Left lung (tissue), 14 donors: ENCODE measurements at places on chromosomes 2 and 18. TPM values are rescaled to one million over a fixed set of nuclear protein-coding genes. Genes with fewer than 3 reads are reported as not detected.
A peak's percentile ranks its signal among the peaks of the same experiment; 100 is the strongest.

DNA sequence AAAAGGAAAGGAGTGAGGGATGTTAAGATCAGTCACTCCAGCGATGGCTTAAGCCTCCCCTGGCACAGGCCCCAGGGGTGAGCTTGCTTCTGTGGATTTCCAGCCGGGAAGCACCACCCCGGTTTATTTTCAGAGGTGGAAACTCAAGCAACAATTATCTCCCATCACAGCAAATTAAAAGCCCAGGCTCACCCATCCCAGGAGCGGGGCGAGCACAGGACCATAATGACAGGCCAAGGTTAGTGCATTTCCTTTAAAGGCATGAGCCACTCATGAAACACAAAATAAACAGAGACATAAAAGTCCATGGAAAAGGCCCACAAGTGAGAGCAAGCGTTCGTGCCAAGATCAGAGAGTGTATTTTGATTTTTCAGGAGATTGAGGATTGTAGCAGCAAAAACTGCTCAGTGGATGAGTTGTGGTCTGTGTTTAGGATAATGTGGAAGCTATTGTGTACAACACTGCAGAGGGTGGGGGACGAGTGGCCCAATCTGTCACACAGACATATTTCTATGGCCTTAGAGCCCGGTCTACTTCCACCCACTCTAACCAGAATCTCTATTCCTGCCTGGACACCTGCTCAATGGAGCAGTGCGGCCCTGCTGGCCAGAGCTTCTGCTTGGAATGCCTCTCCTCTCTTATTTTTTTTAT, 111.4 kb upstream of the CDC42EP3 start:
- no peaks in the 10 kb centered on the region for H3K36me3 ChIP-seq
- H3K27ac ChIP-seq: no peak overlapping the region
- no peak for DNase-seq
- H3K27me3 ChIP-seq: no peaks in the 10 kb centered on the region
- H3K4me3 ChIP-seq: no peak overlapping the region
- H3K4me1 ChIP-seq: no peaks in the 10 kb centered on the region

The COL5A2 gene
- 194 TPM for polyA plus RNA-seq

DNA sequence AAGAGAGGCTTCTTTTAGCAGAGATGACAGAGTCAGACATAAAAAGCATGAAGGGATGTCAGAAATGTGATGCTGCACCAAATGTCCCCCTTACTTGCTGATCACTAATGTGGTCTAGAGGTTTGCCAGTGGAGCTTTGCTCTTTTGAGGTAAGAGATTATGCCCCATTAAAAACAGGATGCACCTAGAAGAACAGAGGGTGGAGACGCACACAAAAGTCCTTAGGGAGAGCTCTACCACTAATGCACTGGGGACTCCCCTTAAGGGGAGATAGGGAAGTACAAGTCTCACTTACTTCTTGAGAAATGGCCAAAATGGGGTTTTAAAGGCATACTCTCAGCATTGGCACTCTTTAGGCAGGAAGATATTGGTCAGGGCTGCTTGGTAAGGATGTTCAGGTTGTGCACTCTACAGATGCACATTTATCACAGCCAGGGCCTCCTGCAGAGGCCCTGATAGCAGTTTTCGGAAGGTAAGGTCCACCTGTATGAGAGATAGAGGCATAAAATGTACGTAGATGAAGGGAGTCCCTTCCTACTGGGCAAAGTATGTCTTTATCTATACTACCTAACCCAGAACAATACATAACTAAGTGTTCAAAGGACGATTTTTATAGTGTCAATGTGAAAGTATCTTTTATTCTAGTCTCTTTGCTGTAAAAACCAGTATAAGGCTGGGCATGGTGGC, 17.0 kb upstream of the SCYGR1 start:
- H3K4me3 ChIP-seq: no peak overlapping the region
- peak overlapping the region; percentile 45 for H3K27ac ChIP-seq
- H3K27me3 ChIP-seq: no peaks in the 10 kb centered on the region
- DNase-seq: no peak
- peaks cover 4% of the 10 kb centered on the region for H3K4me1 ChIP-seq

- H3K36me3 ChIP-seq: no peaks in the 10 kb centered on the region
- DNase-seq: no peak
- no peaks in the 10 kb centered on the region for H3K27me3 ChIP-seq
- no peaks in the 10 kb centered on the region for H3K4me1 ChIP-seq
Observed at GRCh38 chr2:199842631-199843395, 8.2 kb downstream of the FTCDNL1 start.

GRCh38 chr2:104425850-104426595, 427.9 kb upstream of the POU3F3 start:
- H3K27ac ChIP-seq: no peak overlapping the region
- no peak for DNase-seq
- H3K4me1 ChIP-seq: no peaks in the 10 kb centered on the region
- peaks cover 8% of the 10 kb centered on the region for H3K27me3 ChIP-seq
- H3K4me3 ChIP-seq: no peak overlapping the region
- no peaks in the 10 kb centered on the region for H3K36me3 ChIP-seq

DNA sequence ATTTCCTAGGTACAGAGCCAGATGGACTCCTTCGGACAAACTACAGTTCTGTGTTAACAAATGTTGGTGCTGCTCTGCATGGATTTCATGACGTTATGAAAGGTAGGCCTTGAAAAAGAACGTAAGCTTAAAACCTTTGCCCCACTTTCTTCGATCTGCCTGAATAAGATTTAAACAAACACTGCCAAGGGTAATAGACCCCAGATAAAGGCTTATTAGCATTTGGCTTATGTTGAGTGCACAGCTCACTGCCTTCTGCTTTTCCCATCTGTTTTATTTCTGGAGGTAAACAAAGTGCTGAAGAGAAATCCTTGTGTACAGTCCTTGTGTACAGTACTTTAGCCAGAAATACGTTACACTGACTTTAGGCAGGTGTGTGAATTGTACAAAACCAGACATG, 50.0 kb upstream of the STON1 start:
- no peak overlapping the region for H3K4me3 ChIP-seq
- no peak for DNase-seq
- peaks cover 15% of the 10 kb centered on the region for H3K4me1 ChIP-seq
- no peaks in the 10 kb centered on the region for H3K36me3 ChIP-seq
- H3K27ac ChIP-seq: peak overlapping the region; percentile 47

The SERPINB3 gene
- polyA plus RNA-seq: not detected

DNA sequence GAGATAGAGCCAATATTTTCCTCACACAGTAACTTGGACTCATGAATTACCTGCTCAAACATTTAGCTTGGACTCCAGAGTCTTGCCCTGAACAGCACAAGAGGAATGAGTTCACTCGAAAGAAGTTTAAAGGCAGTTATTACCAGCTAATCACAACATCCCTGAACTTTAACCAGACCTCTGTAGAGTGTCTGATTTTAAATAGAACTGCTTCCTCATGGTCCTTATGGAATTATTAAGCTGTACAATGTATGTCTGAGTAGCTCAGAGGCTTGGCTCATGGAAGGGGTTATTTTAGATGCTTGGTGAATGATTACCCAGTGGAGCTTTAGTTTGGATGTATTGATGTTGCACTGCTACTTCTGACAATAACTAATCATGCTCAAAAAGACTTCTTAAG, 183.1 kb downstream of the FMNL2 start:
- no peak overlapping the region for H3K4me3 ChIP-seq
- DNase-seq: no peak
- no peaks in the 10 kb centered on the region for H3K4me1 ChIP-seq
- no peaks in the 10 kb centered on the region for H3K27me3 ChIP-seq

GRCh38 chr2:178863856-178864620, 56.8 kb upstream of the TTN start:
- H3K4me1 ChIP-seq: peaks cover 10% of the 10 kb centered on the region
- DNase-seq: peak; percentile 60
- peak overlapping the region; percentile 67 for H3K27ac ChIP-seq

GRCh38 chr2:24635181-24635580, 144.1 kb downstream of the NCOA1 start:
- H3K27me3 ChIP-seq: no peaks in the 10 kb centered on the region
- H3K4me3 ChIP-seq: no peak overlapping the region
- no peak overlapping the region for H3K27ac ChIP-seq
- no peaks in the 10 kb centered on the region for H3K36me3 ChIP-seq
- DNase-seq: no peak

- H3K27ac ChIP-seq: no peak overlapping the region
- H3K36me3 ChIP-seq: no peaks in the 10 kb centered on the region
- H3K4me1 ChIP-seq: no peaks in the 10 kb centered on the region
- H3K27me3 ChIP-seq: no peaks in the 10 kb centered on the region
- no peak overlapping the region for H3K4me3 ChIP-seq
Observed at GRCh38 chr2:228628682-228629081, 447.2 kb upstream of the SPHKAP start.

The KHK gene
- 4.6 TPM for polyA plus RNA-seq

DNA sequence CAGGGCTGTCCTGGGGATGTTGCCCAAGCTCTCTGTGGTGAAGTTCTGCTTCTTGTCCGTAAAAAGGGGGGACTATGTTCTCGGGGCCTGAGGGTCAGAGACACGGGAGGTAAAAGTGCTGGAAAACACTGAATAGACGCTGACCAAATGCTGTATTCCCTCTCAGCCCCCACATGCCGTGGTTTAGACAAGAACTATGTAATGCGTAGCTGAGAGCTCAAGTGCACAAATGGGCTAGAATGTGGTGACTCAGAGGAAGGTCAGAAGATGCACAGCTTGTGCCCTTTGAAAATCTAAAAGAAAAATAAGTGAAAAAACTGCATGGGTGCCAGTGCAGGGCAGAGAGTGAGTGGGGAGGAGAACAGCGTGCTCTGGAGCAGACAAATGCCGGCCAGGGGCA, 80.3 kb upstream of the MAP4K4 start:
- no peak for DNase-seq
- H3K36me3 ChIP-seq: no peaks in the 10 kb centered on the region
- H3K4me3 ChIP-seq: no peak overlapping the region

DNA sequence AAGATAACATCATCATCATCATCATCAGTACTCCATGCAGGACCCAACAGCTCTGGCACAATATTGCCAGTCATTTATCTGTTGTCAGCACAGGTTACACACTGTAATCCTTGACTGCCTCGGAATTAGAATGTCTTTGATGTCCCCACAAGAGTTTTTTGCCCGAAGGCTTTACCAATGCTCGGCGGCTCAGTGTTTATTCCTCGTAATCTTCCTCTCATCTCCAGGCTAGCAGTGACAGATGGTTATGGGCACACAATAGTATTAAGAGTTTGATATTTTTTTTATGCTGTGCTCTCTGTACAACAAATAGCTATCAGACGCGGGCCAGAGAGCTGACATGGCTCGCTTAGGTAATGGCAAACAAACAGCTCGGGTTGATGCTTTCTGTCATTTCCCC, 515.2 kb downstream of the ZEB2 start:
- no peaks in the 10 kb centered on the region for H3K36me3 ChIP-seq
- no peaks in the 10 kb centered on the region for H3K4me1 ChIP-seq
- H3K27me3 ChIP-seq: no peaks in the 10 kb centered on the region
- DNase-seq: no peak
- no peak overlapping the region for H3K27ac ChIP-seq

The FAM110C gene
- 6.6 TPM for polyA plus RNA-seq

DNA sequence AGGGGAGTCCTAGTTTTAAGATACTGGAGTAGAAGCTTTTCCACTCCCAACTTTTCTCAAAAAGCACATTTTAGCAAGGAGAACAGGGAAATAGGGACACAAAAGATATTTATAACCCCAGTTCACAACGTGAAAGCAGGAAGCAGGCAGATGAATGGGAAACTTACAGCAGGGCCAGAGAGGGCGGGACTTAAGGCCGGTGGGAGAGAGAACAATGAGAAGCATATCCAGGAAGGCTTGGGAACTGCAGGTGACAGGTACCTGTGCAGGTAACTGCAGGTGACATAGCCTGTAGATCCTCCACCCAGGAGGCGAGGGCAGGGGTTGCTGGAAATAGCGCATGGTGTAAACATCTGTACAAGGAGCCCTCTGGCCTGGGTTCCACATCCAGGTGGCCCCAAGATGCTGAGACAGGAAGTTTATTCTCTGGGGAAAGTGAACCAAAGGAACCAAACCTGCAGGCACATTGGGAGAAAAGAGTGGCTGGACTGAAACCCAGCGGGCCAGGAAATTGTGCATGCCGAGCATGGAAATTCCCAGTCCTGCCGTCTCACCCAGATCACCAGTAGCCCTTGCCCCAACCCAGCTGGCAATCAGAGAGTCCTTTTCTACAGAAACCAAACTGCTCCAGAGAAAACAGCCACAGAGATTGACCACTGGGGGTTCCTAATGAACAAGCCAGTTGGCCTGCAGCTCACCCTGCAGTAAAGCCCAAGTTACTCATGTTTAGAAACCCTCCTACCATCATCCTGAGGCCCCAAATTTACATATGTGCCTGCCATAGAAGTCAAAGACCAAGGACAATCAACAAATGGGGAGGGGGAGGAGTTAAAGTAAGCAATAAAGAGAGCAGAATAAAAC, 24.3 kb upstream of the COL6A3 start:
- no peaks in the 10 kb centered on the region for H3K27me3 ChIP-seq
- peaks cover 14% of the 10 kb centered on the region for H3K4me1 ChIP-seq
- no peak for DNase-seq

GRCh38 chr2:168749297-168749696, 53.1 kb upstream of the NOSTRIN start:
- H3K4me1 ChIP-seq: no peaks in the 10 kb centered on the region
- DNase-seq: no peak
- H3K4me3 ChIP-seq: no peak overlapping the region
- H3K36me3 ChIP-seq: no peaks in the 10 kb centered on the region
- no peak overlapping the region for H3K27ac ChIP-seq

The FBXO48 gene
- 3.0 TPM for polyA plus RNA-seq

- no peaks in the 10 kb centered on the region for H3K4me1 ChIP-seq
- no peaks in the 10 kb centered on the region for H3K36me3 ChIP-seq
- DNase-seq: peak; percentile 51
- no peak overlapping the region for H3K27ac ChIP-seq
Observed at GRCh38 chr2:10668402-10669012, 21.3 kb downstream of the NOL10 start.

DNA sequence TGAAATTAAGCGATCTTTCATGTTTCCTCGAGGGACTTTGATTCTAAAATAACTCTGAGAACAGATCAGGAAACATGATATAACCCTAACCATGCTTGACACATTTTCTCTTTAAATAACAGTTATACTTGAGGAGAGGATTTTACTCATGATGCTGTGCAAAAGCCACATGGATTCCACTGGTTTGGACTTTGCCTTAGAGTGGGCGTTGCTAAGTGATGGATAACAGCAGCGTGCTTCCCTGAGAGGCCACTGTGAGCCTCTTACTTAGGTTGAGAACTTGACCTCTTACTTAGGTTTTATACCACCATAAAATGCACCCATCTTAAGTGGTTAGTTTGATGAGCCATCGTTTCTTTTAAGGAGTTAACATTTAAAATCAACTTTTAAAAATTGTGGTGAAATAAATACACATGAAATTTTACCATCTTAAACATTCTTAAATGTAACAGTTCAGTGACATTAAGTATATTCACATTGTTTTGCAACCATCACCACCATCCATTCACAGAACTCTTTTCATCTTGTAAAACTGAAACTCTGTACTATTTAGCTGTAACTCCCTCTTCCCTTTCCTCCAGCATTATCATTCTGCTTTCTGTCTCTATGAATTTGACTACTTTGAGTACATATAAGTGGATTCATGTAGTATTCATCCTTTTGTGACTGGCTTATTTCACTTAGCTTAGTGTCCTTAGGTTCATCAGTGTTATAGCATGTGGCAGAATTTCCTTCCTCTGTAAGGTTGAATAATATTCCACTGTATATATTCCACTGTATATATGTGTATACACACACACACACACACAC, 22.6 kb downstream of the ANXA4 start:
- no peak overlapping the region for H3K4me3 ChIP-seq
- peaks cover 56% of the 10 kb centered on the region for H3K4me1 ChIP-seq
- H3K36me3 ChIP-seq: no peaks in the 10 kb centered on the region
- H3K27ac ChIP-seq: no peak overlapping the region
